ENCODE measurements at places on chromosomes 7 and 10. TPM values are rescaled to one million over a fixed set of nuclear protein-coding genes. Genes with fewer than 3 reads are reported as not detected.

GRCh38 chr7:26198781-26199169, 1.8 kb downstream of the HNRNPA2B1 start:
- H3K27me3 ChIP-seq = no peaks in the 10 kb centered on the region
- H3K4me1 ChIP-seq = peaks cover 30% of the 10 kb centered on the region
- peaks cover 40% of the 10 kb centered on the region for H3K36me3 ChIP-seq

DNA sequence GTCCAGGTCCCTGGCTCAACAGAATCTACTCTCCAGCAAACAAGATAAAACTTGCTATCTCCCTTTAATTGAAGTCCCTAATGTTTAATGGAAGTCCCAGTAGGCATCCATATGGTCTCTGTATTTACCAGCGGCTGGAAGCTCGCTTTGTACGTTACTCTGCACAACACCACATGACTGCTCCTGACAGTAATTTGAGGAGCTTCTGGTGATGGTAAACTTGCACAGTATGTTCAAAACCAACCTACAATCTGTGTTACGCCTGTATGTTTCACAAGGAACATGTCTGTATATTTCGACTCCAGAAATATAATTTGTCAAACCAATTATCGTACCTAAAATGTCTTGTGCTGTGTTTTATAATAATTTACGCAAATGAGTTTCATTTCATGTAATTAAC, 4.4 kb upstream of the TECPR1 start:
- H3K27ac ChIP-seq = no peak overlapping the region
- no peak overlapping the region for H3K4me3 ChIP-seq
- no peaks in the 10 kb centered on the region for H3K27me3 ChIP-seq
- no peaks in the 10 kb centered on the region for H3K36me3 ChIP-seq

GRCh38 chr10:101140084-101140949, 9.2 kb downstream of the TLX1 start:
- H3K27me3 ChIP-seq = peaks cover 100% of the 10 kb centered on the region
- no peaks in the 10 kb centered on the region for H3K4me1 ChIP-seq
- no peak for DNase-seq
- H3K36me3 ChIP-seq = no peaks in the 10 kb centered on the region

DNA sequence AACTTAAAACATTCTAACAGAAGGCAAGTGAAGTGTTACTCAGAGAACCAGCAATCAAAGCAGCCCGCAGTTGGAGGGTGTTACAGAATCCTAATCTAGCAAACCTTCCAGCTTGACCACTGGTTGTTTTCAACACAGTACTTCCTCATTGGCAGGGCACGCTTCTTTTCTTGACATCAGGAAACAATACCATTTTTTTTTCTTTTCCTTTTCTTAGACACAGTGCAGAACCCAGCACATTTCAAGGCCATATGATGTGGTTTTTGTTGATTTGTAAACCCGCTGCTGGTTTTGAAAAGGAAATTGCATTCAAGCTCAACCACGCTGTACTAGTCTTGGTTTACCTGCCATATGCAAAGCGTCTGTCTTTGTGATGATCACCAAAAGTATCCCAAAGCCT, 33.4 kb downstream of the RHOBTB1 start:
- no peaks in the 10 kb centered on the region for H3K36me3 ChIP-seq
- H3K4me3 ChIP-seq = no peak overlapping the region
- H3K4me1 ChIP-seq = no peaks in the 10 kb centered on the region
- H3K27me3 ChIP-seq = no peaks in the 10 kb centered on the region
- no peak for DNase-seq
- no peak overlapping the region for H3K27ac ChIP-seq

GRCh38 chr7:155885167-155886155, 73.2 kb upstream of the SHH start:
- no peak overlapping the region for H3K27ac ChIP-seq
- H3K36me3 ChIP-seq = no peaks in the 10 kb centered on the region
- no peaks in the 10 kb centered on the region for H3K27me3 ChIP-seq

GRCh38 chr7:51244053-51244452, 72.6 kb downstream of the COBL start:
- no peak overlapping the region for H3K4me3 ChIP-seq
- DNase-seq = no peak
- H3K4me1 ChIP-seq = peaks cover 3% of the 10 kb centered on the region
- no peaks in the 10 kb centered on the region for H3K27me3 ChIP-seq
- H3K36me3 ChIP-seq = no peaks in the 10 kb centered on the region

- no peaks in the 10 kb centered on the region for H3K36me3 ChIP-seq
- H3K27ac ChIP-seq = no peak overlapping the region
- H3K4me3 ChIP-seq = no peak overlapping the region
- no peaks in the 10 kb centered on the region for H3K4me1 ChIP-seq
- no peaks in the 10 kb centered on the region for H3K27me3 ChIP-seq
- DNase-seq = no peak
Measured at GRCh38 chr7:98167653-98168052, 43.6 kb upstream of the BHLHA15 start.

- H3K36me3 ChIP-seq = no peaks in the 10 kb centered on the region
- no peaks in the 10 kb centered on the region for H3K4me1 ChIP-seq
- no peak for DNase-seq
- H3K4me3 ChIP-seq = no peak overlapping the region
- H3K27me3 ChIP-seq = no peaks in the 10 kb centered on the region
Measured at GRCh38 chr10:18918532-18918931, 130.1 kb upstream of the MALRD1 start.

DNA sequence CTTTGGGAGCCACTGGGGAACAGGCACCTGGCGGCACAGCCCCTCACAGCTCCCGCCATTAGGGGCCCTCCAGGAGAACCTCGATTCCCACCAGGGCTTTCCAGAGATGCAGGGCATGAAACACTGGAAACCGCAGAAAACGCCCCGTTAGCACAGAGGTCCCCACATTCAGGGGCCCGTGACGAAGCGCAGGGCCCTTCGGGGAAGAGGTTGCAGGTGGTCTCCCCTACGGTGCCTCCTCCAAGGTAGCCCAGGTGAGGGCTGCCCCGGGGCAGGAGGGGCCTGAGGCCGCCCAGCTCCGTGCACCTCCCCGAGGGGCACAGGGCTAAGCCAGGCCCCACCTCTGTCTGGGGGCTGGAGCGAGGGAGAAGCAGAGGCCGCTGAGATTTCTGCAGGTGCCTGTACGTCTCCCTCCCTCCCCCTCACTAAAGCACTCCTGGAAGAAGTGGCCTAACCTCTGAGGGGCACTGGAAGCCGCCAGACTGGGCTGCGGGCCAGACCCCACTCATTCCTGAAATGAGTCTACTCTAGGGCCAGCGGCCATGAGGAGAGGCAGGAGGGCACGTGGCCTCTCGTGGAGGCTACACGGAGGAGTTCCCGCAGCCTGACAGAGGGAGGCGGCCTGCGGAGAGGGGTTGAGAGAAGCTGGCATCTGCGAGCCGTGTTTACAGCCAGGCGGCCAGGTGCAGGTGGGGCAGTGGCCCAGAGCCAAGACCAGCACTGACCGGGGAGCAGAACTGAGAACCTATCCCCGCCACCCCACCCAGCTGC, 6.9 kb downstream of the PDGFA start:
- peaks cover 31% of the 10 kb centered on the region for H3K4me1 ChIP-seq
- H3K4me3 ChIP-seq = no peak overlapping the region
- H3K36me3 ChIP-seq = no peaks in the 10 kb centered on the region

GRCh38 chr7:44372560-44373417, 47.4 kb upstream of the CAMK2B start:
- no peaks in the 10 kb centered on the region for H3K36me3 ChIP-seq
- no peak overlapping the region for H3K4me3 ChIP-seq
- H3K4me1 ChIP-seq = no peaks in the 10 kb centered on the region
- peaks cover 14% of the 10 kb centered on the region for H3K27me3 ChIP-seq
- no peak for DNase-seq

GRCh38 chr7:153530441-153530840, 521.8 kb upstream of the DPP6 start:
- DNase-seq = no peak
- no peaks in the 10 kb centered on the region for H3K36me3 ChIP-seq
- no peaks in the 10 kb centered on the region for H3K27me3 ChIP-seq
- no peaks in the 10 kb centered on the region for H3K4me1 ChIP-seq
- no peak overlapping the region for H3K4me3 ChIP-seq

DNA sequence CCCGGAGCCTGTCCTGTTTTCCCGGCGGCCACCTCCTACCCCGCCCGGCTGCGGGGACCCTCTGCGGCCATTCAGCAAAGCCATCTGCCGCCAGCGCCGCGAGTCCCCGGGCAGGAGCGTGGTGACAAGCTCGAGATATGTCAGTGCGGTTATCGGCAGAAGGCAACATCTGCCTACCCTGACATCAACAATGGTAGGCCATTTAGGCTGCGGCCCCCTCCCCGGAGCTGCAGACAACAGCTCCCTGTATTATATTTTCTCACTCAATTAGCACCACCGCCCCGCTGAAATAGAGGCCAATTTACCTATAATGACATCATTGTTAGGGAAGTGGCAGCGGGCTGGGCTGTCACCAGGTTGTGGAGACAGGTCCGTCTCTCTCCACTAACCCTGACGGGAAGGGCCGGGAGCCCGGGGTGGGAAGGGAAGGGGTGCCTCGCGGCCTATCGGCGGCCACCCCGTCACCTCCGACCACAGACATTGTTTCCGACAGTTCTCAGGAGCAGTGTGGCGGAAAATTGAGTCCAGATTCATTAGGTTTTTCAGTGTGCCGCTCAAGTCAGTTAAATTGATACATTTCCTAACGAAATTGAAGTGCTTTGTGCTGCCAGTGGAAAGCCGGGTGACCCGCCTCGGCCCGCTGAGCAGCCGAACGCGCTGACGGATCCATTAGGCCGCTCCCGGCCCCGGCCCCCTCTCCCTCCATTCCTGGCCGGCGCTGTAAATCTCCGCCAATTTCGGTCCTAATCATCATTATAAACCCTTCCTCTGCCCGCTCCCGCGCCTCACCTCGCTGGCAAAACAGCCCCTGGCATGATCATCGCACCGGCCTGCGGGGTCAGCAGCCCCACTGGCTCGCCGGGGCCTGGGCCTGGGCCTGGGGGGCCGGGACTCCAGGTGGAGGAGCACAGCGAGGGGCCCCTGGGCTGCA, 43.0 kb downstream of the UNCX start:
- H3K4me1 ChIP-seq = no peaks in the 10 kb centered on the region
- H3K4me3 ChIP-seq = no peak overlapping the region
- no peaks in the 10 kb centered on the region for H3K36me3 ChIP-seq
- peak; percentile 62 for DNase-seq

- DNase-seq = no peak
- no peaks in the 10 kb centered on the region for H3K36me3 ChIP-seq
- no peaks in the 10 kb centered on the region for H3K4me1 ChIP-seq
- no peak overlapping the region for H3K4me3 ChIP-seq
- H3K27ac ChIP-seq = no peak overlapping the region
- H3K27me3 ChIP-seq = no peaks in the 10 kb centered on the region
Measured at GRCh38 chr10:7315906-7316305, 94.9 kb downstream of the SFMBT2 start.

DNA sequence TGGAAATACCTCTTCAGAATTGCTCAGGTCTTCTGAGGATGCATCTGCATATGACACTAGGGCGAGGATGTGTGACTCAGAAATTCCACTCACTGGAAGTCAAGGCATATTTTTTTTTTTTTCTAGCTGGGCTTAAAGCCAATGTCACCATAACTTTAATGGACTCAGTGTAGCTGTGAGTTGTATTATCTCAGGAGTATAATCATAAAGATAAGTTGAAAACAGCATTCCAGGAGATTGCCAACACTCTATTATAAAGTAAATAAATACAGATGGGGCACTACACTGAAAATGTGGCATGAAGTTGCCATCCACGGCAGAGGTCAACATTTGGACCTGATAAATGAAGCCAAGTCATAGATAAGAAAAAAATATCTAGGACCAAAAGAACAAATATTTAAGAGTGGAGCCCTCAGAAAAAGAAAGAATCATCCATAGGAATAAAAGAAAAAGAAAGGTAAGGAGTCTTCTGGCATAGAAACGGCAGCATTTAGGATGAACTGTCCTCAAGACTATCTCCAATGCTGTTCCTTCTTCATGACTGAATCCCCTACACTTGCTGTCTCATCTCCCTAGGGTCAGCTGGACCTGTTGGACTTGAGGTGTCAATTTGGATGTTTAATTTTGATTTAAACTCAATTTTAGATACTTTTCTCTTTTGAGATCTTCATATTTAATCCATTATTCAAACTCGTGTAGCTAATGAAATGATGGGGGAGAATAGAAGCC, 72.9 kb upstream of the CAV2 start:
- no peaks in the 10 kb centered on the region for H3K4me1 ChIP-seq
- no peaks in the 10 kb centered on the region for H3K36me3 ChIP-seq
- no peaks in the 10 kb centered on the region for H3K27me3 ChIP-seq
- H3K4me3 ChIP-seq = no peak overlapping the region

DNA sequence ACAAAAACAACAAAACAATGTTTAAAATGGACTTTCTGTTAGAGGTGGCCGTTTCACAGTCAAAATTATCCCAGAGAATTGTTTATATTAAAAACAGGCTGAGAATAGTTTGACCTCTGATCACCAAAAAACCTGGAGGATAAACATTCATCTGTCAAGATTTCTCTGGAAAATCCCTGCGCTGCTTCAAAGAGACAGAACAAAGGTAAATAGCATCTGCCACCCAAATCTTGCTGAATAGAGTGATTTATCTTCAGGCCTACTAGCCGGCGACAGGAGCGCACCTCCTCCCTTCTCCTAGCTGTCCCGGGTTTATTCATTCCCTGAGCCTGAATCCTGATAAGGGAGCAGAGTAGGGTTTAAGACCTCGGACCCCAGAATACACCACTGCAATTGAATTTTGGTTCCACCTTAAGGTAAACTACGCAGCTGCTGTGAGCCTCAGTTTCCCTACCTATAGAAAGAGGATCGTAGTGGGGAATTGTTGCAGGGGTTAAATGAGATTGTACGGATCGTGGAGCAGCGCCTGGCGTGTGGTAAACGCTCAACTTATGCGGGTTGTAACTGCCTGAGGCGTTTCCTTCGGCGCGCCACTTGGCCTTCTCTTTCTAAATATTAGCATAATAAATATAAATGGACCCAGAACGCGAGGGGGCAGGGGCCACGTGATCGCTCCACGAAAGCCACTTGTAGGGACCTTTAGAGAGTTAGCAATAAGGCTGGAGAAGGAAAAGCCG, 498 bp upstream of the ST7 start:
- peak; percentile 53 for DNase-seq
- peak overlapping the region; percentile 96 for H3K4me3 ChIP-seq
- H3K4me1 ChIP-seq = peaks cover 13% of the 10 kb centered on the region
- H3K27ac ChIP-seq = peak overlapping the region; percentile 56
- H3K36me3 ChIP-seq = no peaks in the 10 kb centered on the region
- H3K27me3 ChIP-seq = no peaks in the 10 kb centered on the region

- peak; percentile 16 for DNase-seq
- H3K4me3 ChIP-seq = no peak overlapping the region
- H3K27ac ChIP-seq = no peak overlapping the region
- H3K4me1 ChIP-seq = no peaks in the 10 kb centered on the region
- no peaks in the 10 kb centered on the region for H3K27me3 ChIP-seq
Measured at GRCh38 chr10:44733501-44734488, 177.3 kb upstream of the TMEM72 start.

DNA sequence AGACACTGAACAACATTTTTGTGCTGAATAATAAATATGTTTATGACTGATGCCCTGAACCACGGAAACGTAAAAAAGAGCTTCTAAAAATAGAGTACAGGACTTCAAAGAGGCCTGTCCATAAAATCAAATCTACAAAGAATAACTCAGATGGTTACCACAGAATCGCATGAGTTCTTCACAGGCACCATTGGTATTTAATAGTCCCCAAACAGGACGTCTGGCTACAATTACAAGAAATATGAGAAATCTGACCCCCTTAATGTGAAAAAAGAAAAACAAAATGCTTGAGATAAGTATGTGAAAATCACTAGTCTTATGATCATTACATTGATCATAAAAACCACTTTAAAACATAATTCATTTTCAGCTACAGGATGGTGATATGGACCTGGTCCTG, 20.8 kb downstream of the CYTH3 start:
- no peaks in the 10 kb centered on the region for H3K27me3 ChIP-seq
- H3K36me3 ChIP-seq = no peaks in the 10 kb centered on the region
- H3K4me1 ChIP-seq = peaks cover 10% of the 10 kb centered on the region

Gene ELFN1
- 13.6 TPM for total RNA-seq

Gene DNAAF5
- total RNA-seq = 23.5 TPM

Gene DMBT1
- not detected for total RNA-seq

Gene CHAT
- not detected for total RNA-seq

Gene DNAH11
- 0.99 TPM for total RNA-seq

Gene LRRD1
- total RNA-seq = not detected

Gene ANKRD61
- not detected for total RNA-seq

Gene HACD1
- 1.9 TPM for total RNA-seq

Gene GIMAP6
- not detected for total RNA-seq
